Uterus (tissue), 4 donors: ENCODE measurements at places on chromosomes 16 and 17. TPM values are rescaled to one million over a fixed set of nuclear protein-coding genes. Genes with fewer than 3 reads are reported as not detected.

Gene C16orf96
- total RNA-seq = 0.35 TPM

Gene HES7
- not detected for total RNA-seq

Gene FHOD1
- total RNA-seq = 37.6 TPM

Gene MT1E
- 0.48 TPM for total RNA-seq

DNA sequence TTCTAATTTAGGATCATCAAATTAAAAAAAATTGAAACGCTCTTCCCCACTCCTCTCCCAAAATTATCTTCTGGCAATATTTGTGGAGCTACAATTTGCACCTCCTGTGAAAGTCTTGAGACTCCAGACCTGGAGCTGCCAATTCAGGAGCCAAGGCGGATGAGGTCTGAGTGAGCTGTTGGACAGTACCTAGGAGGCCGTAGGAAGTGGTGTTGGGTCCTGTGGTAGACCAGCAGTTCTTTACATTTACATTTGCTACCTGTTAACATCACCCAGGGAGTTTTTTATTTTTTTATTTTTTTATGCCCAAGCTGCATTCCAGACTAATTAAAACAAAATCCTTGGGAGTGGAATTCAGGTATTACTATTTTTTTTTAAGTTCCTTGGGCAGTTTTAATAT lies 271.0 kb downstream of the PHKB start:
- DNase-seq = no peak

DNA sequence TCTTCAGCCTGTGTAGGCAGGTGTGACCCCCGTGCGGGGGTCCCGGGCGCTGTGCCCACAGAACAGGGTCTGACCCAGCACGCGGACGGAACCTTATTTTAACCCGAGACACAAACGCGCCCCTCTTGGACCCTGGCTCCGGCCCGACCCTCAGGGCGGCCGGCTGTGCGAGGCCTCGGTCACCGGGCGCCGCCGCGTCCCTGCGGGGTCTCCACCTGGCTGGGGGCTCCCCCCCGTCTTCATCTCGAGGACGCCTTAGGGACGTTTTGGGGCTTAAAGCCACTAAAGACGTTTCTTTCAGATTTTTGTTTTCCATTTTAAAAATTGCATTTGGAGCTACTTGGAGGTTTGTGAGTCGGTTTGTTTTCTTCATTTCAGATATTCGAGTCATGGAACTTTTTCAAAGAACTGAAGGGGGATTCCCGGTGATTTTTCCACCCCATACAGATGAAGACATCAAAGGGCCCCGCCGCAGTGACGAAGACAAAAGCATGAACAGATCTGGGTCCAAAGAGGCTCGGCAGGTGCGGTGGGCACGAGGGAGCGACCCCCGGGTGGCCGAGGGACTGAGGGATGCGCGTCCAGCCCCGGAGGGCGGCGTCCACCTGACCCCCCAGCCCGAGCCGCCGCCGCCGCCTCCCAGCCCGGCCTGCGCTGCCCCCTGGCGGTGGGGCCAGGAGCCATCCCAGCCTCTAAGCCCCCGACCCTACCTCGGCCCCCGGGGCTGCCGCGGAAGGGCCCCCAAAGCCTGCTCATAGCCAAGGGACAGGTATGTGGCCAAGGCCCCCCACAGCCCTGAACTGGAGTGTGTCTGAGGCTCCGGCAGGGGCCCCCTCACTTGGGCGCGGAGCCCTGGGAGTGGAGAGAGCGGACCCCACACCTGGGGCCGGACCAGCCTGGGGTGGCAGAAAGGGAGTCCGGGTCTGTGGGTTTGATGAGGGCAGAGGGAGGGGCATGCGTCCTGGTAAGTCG lies 3.8 kb upstream of the CD7 start:
- no peak for DNase-seq

DNA sequence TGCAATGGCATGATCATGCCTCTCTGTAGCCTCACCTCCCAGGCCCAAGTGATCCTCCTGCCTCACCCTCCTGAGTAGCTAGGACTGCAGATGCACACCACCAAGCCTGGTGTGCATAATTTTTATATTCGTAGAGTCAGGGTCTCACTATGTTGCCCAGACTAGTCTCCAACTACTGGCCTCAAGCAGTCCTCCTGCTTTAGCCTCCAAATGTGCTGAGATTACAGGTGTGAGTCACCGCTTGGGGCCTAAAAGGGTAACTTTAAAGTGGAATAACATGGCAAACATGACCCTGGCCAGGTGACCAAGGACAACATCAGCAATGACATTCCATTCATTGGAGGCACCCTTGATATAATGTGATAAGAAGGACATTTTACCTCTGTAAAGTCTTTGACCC lies 26.1 kb downstream of the HSBP1 start:
- no peak for DNase-seq

DNA sequence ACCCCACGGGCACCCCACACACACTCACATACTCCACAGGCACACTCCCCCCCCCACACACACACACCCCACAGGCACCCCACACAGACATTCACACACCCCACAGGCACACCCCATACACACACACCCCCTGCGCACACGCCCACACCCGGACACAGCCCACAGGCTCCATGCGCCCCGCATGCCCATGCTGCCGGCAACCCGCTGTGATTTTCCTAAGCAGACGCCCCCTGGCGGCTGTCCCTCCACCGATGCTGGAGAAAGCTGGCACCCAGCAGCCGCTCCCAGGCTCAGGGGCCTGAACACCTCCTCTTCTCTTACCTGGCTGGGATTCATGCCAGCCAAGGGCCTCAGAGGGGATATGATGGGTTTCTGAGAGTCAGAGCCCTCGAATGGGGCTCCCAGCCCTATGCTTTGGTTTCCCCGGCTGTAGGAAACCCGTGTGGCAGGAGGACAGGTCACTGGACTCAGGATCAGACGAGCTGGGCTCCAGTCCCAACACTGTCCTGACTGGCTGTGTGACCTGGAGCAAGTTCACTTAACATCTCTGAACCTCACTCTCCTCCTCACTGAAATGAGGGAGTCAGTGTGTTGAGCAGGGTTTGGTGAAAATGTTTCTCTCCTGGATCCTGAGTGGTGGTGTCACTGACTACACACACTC lies 19.6 kb upstream of the TNFRSF13B start:
- DNase-seq = peak; percentile 63

DNA sequence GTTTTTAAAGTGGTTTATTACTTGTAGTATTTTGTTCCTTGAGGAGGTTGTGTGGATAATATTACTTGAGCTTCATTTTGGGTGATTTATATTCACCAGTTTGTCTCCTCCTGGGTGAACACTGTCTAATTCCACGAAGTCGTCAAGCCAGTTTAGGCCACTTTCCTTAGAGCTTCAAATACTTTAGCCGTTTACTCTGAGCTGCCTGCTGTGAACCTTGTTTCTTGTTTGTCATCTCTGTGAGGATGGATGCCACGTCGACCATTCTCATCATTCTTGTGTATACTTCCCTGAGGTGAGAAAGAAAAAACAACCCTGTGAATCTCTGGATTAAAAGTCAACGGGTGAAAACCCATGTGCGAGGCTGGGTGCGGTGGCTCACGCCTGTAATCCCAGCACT lies 9.0 kb downstream of the KRT24 start:
- DNase-seq = no peak

DNA sequence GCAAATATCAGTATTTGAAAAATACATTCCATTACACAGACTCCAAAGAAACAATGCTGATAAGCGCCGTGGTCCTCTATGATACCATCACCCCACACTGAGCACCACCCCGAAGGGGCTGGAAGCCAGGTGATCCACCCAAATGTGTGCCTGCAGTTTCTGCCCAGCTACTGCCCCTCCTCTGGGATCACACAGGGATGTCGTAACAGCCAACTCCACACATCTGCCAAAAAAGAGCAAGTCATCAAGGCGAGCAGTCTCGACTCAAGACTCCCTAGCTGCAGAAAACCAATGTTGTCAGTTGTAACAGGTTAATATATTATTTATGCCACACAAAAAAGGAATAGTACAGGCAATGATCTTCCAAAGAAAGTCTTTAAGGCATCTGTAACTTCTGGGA lies 21.0 kb downstream of the CYB5D2 start:
- DNase-seq = no peak

- DNase-seq = no peak
Measured at GRCh38 chr17:48483471-48484131, 47.2 kb downstream of the HOXB1 start.

DNA sequence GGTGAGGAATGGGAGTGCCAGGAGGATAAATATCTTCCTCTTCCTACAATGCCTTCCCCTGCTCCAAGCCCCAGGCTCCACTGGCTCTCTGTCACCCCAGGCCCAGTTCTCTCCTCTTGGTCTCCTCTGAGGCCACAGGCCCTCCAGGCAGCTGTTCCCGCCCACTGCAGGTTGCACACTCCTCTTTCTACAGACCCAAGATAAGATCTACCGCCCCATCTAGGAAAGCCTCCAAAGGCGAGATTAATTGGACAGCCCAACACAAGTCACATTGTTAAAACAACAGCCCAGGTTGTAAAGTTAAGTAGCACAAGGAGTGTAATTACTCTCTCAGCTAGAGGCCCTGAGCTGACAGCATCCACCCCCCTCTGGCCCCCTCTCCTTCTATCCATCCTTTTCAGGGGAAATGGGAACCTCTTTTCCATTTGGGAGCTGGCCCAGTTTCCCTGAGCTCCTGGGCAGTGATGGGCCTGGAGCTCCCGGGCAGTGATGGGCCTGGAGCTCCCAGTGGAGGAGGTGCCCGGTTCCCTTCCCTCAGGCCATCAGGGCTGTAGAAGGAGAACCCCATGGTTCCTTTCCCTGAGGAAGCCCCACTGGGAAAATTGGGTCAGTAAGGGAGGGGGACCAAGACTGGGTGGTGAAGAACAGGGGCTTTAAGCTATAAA lies 7.3 kb downstream of the DLX4 start:
- no peak for DNase-seq

DNA sequence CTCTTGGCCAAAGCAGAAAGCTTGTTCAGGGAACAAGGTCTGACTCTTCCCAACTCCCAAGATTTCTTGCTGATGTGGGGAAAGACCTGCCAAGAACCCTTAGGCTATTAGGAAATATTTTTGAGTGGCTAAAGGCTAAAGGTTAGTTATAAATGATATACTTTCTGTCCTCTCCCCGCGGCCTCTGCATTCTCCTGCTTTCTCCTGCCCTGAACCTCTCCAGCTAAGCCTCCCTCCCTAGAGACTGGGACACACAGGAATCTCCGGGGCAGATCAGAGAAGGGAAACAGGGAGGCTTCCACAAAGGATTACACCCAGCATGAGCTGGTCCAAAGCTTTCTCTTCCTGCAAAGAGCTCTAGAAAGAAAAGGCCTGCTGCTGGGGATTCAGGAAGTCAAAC lies 2.3 kb downstream of the SLC43A2 start:
- no peak for DNase-seq

DNA sequence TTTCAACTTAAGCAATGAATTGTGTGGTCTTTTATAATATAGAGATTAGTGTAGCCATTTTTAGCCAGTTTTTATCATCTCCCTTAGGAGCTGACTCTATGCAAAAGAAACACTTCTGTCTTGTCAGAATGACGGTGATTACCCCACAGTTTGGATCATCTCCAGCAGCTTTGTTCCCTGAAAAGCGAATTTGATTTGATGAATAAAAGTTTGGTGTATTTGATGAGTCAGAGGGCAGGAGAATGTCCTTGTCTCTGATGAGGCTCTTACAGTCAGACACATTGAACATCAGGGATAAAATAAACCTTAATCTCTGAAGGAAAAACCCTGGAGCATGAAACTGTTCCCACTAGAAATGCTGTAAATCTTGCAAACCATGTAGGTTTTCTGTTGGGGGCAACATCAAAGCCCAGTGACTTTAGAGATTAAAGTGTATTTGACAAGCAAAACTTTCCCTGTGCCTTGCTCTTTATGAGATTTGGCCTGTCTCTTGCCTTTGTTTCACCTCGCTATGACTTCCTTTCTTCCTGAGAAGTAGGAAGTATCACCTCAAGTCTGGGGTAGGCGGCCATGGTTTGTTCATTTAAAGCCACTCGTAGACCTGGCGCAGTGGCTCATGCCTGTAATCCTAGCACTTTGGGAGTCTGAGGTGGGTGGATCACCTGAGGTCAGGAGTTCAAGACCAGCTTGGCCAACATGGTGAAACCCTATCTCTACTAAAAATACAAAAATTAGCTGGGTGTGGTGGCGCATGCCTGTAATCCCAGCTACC lies 209.3 kb downstream of the FTO start:
- DNase-seq = peak; percentile 66

DNA sequence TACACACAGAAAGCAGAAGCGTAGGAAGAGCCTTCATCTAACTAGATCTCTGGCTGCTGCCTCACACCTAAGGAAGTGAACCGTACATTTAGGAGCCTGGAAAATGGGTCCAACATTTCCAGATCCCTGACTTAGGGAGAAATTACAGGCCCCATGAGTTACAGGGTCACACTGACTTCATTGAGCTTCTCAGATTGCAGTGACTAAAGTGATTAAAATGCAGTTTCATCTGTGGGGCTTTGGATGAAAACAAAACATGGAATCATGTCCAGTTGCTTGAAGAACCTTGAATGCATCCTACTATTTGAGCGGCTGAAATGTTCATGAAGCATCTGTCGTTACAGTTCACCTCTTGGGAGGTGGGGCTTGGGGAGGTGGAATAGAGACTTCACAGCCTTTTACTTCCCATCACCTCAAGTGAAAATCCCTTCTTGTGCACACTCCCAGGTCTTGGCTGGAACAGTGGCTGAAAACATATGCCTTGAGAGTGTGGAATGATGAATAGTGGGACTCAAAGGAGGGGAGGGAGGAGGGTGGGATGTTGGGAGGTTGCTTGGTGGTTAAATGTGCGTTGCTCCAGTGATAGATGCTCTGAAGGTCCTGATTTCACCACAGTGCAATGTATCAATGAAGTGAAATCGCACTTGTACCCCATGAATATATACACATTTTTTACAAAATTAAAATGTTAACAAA lies 19.7 kb downstream of the TEKT3 start:
- DNase-seq = no peak

DNA sequence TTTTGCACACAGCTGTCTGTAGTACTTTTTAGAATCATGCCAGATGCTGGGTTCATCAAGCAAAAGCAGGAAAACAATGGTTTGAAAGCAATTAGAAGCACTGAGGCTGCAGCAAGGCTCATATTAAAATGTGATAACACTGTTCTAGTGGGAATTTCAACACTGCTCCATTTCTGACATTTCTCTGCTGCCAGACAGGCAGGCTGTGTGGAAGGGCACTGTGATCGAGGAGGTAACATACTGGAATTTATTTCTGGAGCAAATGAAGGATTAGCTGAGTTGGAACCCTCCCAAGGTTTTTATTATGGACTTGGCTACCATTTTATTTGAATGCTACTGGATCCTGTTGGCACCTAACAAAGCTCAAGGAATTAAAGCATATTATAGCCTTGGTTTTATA lies 66.9 kb downstream of the SKAP1 start:
- no peak for DNase-seq

- DNase-seq = no peak
Measured at GRCh38 chr16:68972720-68973119, 129.4 kb downstream of the TANGO6 start.

- DNase-seq = no peak
Measured at GRCh38 chr17:10208604-10209193, 10.3 kb upstream of the GAS7 start.

DNA sequence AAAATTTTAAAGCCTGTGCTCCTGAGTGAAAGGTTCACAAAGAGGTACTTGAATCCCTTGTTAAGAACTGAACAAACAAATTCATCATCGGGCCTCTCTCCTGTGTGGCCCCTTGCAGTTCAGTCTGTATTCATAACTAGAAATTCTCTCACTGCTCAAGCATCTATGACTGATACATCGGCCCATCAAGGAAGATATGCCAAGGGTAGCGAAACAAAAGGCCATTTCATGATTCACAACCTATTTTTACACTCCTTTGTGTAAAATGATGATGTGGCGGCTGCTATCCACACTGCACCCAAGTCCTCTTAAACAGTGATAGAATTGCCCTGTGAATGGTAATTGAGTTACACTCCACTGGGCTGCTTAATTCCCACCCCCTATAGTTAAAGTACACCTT lies 204.6 kb downstream of the STX8 start:
- no peak for DNase-seq
